Cerebellum (tissue), 4 donors: ENCODE measurements at places on chromosomes 1 and 21. TPM values are rescaled to one million over a fixed set of nuclear protein-coding genes. Genes with fewer than 3 reads are reported as not detected.

- DNase-seq, result no peak
Observed at GRCh38 chr1:60331647-60332046, 258.1 kb upstream of the C1orf87 start.

DNA sequence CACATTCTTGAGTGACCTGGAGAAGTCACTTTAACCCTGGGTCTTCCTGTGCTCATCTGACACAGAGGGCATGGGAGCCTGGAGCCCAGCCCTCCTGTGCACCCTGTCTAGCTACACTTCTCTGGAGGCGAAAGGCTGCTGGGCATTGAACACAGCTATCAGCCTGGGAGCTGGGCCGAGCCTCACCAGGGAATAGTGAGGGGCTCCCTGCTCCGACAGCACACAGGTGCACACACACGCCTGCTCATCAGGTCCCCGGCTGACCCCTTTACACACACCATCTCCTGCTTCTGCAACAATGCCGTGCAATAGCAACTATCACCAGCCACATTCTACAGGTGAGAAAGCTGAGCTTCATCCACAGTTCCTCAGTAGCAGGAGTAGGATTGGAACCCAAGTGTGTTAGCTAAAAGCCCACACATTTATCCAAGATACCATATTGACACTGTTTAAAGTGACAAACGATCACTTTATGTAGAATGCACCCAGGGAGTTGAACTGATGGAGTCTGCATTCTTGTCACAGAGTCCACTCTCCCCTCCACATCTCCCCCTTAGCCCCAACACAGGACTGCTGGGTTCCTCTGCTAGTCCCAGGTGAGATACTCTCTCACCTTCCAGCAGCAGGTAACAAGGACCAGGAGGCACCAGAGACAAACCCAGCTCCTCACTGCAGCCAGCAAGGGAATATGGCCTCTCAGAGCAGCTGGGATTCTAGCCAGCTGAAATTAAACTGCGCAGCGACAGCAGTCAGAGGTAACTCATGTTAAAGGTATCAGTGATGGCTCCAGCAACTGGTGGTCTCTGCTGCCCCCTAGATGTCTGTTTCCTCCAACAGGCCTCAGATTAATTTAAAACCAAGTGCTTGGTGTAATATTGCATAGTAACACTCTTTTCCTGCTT is 18.3 kb upstream of the CAPN8 start:
- DNase-seq, result peak; percentile 69

- DNase-seq, result no peak
Observed at GRCh38 chr1:241944300-241944699, 13.3 kb upstream of the BECN2 start.

DNA sequence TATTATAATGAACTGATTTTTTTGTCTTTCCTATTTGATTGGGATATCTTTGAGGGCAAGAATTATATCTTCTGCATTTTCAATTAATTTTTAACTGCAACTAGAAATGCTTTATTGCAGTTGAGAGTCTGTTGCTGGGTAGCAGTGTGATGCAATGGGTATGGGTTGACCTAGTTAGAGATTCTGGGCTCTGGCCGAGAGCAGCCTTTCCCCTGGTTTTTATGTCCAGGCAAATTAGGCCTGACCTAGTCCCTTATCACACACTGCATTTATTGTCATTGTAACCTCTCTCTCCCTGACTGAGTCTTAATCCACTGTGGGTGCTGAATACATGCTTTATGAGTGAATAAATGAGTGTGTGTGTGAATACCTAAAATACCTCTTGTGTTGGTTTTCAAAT is 206.4 kb upstream of the PTGFR start:
- DNase-seq, result no peak

SLFNL1 gene
- 3.4 TPM for total RNA-seq
